Nucleus accumbens (tissue), 56 donors: ENCODE measurements at places on chromosomes 4 and X.

DNA sequence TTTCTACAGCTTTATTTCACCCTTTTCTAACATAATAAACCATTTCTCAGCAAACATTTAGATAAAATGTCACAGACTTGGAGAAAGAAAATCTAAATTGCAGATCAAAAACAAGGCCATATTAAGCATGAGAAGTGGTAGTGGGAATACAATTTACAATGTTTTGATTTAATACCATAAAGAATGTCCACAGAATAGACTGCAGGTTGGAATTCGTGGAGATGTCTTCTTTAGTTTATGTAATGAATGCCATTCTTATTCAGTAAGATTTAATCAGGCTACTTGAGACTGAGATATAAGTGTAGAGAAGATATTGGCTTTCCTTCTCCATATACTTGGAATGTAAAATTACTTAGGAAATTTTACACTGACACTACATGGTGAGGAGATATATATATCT lies 91.9 kb upstream of the ZFP42 start:
- no peak for DNase-seq

GRCh38 chr4:77120886-77121508 lies 36.0 kb upstream of the CCNG2 start:
- no peak for DNase-seq

GRCh38 chrX:21153503-21153902 lies 220.7 kb upstream of the CNKSR2 start:
- no peak for DNase-seq

DNA sequence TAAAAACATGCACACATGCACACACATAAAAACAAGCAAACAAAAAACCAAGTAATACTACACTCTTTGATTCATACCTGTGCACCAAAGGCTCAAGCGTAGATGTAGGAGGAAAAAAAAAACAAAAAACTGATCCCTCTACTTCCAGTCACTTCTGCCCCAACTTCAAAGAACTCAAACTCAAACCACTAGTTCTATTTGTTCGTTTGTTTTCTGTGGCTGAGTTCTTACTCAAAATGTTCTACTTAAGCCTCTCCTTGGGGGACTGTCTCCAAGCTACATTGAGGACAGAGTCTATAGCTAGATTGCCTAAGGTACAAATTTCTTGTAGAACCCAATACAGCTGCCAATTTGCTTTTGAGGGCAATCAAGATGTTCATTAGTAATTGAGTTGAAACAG lies 171.0 kb upstream of the ATOH1 start:
- DNase-seq, result no peak

DNA sequence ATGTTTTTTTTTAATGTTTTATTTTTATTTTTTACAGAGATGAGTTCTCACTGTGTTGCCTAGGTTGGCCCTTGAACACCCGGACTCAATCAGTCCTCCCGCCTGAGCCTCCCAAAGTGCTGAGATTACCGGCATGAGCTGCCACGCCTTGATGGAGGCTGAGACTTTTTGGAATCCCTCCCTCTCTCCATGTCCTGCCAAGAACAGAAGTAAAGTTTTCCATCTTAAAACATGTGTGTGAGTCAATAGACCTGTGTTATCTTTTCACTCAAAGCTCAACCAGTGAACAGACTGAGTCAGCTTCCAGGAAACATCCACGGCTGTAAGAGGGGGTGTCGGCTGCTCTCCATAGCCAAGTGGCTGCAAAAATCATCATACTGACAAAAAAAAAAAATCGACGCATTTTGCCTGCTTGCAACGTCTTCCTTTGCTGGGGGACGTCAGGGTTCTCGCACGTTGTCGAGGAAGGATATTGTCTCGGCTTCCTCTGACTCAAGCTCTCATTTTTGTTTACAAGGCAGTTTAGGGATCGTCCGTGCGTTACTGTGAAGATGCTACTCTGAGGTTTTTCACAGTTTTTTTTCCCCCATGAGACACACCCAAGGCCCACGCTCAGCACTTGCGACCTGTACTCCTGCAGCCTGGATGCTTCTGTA lies 10.0 kb upstream of the ASMTL start:
- no peak for DNase-seq

DNA sequence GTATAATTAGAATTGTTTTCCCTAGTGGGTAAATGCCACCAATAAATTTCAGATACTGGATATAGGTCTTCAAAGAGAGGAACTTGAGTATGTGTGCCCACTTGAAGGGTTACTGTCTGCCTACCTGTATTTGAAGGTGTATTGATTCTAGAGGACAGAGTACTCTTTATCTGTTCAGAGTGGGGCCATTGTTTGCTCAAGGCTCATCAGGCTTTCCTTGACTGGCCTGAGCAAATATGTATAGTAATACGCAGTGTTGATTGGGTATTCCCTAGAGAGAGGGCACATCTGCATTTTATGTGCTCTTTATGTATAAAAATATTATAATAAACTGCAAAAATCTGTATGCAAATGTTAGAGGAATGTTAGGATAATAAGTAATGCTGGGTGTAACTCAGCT lies 23.7 kb downstream of the RP2 start:
- no peak for DNase-seq

DNA sequence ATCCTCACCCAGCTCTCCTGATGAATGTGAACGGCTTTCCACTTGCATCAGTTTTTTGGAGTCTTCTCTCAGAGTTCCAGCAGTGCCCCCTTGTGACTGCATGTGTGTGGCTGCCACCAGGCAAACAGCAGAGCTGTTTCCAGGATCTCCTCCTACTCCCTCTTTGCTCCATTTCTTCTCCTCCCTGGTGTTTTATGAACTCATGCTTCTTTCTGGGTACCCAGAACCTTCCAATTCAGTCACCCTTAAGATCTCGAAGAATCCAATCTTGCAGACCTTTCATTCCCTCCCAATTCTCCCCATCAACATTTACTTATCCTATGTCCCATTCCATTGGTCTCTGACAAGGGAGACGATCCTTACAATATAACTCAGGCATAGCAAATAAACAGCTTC lies 6.8 kb upstream of the TCEANC start:
- DNase-seq, result no peak

DNA sequence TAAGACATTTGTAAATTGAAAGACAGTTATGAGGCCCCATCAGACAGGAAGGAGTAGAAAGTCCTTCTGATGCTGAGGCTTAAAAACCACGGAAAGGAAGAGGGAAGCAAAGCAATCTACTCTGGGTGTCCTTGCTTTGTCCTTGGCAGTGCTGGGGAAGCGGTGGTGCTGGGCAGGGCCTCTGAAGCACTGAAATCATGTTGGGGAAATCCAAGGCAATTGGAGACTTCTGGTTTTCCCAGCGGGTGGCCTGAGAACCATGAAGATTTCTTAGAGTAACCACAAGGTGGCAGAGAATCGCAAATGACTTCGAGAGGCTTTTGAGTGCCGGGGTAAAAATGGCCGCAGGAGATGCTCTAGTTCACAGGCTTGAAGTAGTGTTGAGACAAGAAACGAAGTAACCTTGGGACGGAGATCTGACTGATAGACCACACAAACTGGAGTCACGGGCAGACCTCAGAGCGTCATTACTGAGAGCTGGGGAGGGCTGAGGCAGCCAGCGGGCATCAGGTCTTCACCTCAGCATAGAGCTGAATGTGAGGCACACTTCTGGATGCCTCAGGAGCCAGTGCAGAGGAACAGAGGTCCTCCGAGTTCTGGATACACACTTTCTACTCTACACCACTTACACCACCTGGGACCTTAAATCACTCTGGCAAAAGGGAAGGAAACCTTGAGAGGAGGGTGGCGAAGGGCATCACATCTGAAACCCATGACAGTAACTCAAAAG lies 130.7 kb upstream of the GPRIN3 start:
- no peak for DNase-seq

DNA sequence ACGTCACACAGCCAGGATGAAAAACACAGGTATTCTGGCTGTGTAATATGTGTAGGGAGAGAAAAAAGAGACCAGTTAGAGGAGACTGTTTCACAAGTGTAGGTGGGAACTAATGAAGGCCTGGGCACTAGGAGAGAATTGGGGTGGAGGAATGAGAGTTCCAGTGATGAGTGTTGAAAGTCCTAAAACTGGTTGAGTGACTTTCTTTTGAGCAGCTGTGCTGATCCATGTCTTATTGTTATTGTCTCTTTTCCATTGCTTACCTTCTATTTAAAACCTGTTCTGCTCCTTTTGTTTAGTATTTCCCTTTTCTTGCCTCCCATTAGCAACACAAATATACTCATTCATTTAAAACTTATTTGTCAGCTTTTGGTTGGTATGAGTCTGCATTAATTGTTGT lies 88.7 kb downstream of the PDLIM5 start:
- no peak for DNase-seq

DNA sequence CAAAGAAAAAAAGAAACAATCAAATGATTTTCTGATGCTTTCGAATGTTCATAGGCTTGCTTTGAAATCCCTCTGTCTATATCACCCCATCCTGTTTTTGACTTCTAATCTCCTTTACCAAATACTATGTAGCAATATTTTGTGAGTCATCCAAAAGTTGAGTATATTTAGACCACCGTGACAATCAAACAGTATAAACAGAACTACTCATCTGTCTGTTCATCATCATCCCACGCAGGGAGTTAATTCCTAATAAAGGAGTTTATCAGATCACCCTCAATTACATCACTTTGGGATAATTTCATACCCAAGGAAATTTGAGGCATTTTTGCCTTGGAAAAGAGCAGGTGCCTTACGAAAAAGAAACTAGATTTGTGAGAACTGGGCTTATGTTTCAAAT lies 212.9 kb downstream of the CBR4 start:
- DNase-seq, result no peak

DNA sequence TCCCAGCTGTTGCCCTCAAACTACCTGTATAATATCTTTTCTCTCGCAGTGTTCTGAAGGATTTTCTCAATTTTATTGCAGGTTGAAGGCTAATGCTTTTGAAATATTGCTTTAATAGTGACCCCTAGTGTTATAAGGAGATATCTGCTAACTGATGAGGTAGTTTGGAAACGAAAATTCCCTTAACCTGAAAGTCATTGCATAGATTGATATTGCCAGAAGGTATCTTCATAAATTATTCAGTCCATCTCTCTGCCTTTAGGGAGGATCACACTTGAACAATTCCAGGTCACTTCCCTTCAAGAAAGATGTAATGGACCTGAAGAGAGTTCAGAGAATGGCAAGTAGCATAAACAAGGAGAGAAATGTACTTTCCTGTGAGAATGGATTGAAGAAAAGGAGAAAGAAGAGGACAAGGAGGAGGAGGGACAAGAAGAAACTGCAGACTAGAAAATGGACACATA lies 44.1 kb downstream of the TIGD4 start:
- no peak for DNase-seq

- DNase-seq, result no peak
These were observed 735.1 kb upstream of the LCORL start for GRCh38 chr4:18756671-18757070.

- no peak for DNase-seq
These were observed 803.6 kb downstream of the ADGRL3 start for GRCh38 chr4:62003695-62004094.

- no peak for DNase-seq
These were observed 16.5 kb downstream of the DHRSX start for GRCh38 chrX:2484256-2484655.

GRCh38 chr4:82372517-82373485 lies 990 bp downstream of the HNRNPD start:
- peak; percentile 27 for DNase-seq

GRCh38 chr4:161604516-161605300 lies 559.1 kb downstream of the FSTL5 start:
- no peak for DNase-seq

- DNase-seq, result no peak
These were observed 153.4 kb upstream of the FAT1 start for GRCh38 chr4:186876961-186877626.

DNA sequence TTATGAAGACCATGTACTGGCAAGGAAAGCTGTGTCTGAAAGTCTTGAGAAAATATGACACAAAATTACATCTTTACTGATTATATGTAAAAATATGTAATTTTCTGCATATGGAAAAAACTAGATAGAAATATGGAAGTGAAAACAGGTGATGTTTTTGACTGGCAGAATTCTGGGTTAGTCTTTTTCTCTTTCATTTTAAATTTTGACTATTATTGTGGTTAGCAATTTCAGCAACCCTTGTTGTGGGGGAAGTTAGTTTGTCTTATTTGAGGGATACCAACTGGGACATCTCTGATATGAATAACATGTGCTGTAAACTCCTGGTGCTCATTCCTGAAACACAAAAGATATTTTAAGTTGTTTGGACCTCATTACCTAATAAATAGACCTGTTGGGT lies 49.9 kb upstream of the CPEB2 start:
- no peak for DNase-seq

GRCh38 chrX:69603566-69604194 lies 12.2 kb upstream of the EDA start:
- no peak for DNase-seq

DNA sequence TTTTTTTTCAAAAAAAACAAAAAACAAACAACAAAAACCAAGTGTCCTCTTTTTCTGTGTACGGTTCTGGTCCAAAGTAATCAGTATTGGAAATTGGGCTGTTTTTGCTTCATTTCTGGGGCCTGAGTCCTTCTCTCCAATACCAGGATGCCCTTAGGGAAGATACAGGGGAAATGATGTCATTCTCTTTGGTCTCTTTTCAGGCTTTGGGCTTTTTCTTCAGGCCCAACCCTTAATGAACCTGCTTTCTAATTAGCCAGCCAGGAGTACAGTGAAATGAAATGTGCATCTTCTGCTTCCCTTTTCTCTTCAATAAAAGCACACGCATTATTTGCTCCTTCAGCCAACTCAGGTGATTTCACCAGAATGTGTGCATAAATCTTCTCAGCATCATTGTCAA lies 52.6 kb upstream of the RBPJ start:
- no peak for DNase-seq

GRCh38 chr4:96598465-96598864 lies 758.6 kb downstream of the PDHA2 start:
- no peak for DNase-seq

DNA sequence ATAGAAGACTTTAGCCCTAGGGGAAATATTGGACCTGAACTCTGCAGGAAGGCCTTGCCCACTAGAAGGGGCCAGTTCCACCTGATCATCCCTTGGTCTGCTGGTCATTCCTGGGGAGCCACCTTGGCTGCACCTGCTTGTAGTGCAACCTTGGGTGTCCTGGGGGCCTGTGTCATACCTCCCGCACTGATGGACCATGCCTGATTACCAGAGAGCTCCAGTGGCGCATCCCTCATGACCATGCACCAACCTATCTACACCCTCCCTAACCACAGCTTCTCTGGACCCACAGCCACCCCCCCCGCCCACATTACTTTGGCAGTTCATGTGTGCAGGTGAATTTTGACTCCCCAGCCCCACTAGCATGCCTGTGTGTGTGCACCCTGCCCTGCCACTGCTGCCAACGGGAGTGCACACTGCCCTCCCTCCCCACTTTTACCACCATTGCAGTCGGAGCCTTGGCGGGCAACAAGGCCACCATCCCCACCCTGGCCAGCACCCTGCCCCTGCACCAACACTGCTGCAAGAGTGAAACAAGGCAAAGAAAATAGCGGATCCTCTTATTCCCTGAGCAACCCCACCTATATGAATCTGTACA lies 208.1 kb downstream of the FAM47B start:
- no peak for DNase-seq

DNA sequence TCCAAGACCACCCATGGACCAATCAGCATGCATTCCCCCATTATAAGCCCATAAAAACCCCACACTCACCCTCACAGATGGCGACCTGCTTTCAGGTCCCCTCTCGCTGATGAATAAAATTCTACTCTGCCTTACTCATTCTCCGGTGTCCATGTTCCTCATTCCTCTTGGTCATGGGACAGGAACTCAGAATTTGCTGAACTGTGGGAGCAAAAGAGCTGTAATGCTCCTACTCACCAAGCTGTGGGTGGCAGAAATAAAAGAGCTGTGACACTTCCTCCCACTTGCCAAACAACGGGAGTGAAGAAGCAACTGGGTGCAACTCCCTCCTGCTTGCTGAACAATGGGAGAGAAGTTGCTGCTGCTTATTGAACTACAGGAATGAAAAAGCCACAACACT lies 168.5 kb upstream of the PCDH18 start:
- no peak for DNase-seq
